ENCODE measurements at places on chromosomes 6 and 20. TPM values are rescaled to one million over a fixed set of nuclear protein-coding genes. Genes with fewer than 3 reads are reported as not detected.

The LBP gene
- not detected for total RNA-seq

The RGS17 gene
- total RNA-seq: 81.4 TPM

The ULBP1 gene
- 2.5 TPM for total RNA-seq

The PNPLA1 gene
- total RNA-seq: 0.25 TPM
